Esophagus squamous epithelium (tissue), 5 donors: ENCODE measurements at places on chromosomes 5 and 9.

DNA sequence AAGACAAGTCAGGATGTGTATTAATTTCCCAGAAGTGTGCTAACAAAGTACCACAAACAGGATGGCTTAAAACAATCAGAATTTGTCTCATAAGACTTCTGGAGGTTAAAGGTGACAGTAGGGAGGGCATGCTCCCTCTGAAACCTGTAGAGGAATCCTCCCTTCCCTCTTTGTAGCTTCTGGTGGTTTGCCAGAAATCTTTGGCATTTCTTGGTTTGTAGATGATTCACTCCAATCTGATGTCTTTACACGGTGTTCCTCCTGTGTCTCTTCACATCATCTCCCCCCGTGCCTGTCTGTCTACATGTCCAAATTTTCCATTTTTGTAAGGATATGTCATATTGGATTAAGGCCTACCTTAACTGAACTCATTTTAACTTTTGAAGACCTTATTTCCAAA is 471.5 kb downstream of the ZNF608 start:
- no peak for DNase-seq

GRCh38 chr5:142717582-142718215 is 31.8 kb upstream of the FGF1 start:
- no peak for DNase-seq

DNA sequence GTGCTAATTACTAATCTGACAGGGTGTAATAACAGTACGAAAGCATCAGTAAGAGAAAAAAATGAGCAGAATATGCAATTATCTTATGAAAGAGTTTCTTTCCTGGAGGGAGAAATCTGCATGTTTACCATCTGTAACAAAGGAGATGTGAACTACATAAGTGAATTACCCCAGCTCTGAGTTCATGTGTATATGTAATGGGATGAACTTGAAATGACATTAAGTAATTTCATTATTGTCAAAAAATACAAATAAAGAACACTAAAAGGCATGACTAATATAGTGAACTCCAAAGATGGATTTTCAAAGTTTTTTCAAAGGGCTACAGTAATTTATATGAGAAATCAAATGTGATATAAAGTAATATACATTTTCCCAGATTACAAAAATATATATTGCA is 944.0 kb downstream of the MAT2B start:
- no peak for DNase-seq

- no peak for DNase-seq
Observed at GRCh38 chr9:107750741-107751566, 261.4 kb upstream of the KLF4 start.

DNA sequence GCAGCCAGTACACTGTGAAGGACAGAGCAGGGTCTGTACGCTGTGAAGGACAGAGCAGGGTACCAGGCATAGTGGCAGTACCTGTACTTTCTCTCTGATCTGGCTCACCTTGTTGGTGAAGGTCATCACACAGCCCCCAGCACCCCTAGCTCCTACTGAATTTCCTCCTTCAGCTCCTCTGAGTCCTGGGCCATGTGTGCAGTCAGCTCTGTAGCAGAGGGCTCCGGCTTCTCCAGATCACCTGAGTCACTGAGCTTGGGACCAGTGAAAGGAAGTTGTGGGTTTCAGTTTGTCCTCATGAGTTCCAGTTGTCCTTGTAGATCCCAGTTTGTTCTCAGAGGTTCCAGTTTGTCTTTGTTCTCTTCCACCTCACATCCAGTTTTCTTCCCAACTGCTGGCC is 5.5 kb downstream of the NUDT2 start:
- no peak for DNase-seq
